ENCODE measurements at places on chromosomes 3 and 15.

- DNase-seq, result no peak
Observed at GRCh38 chr15:100889385-100890050, 9.9 kb downstream of the ALDH1A3 start.

DNA sequence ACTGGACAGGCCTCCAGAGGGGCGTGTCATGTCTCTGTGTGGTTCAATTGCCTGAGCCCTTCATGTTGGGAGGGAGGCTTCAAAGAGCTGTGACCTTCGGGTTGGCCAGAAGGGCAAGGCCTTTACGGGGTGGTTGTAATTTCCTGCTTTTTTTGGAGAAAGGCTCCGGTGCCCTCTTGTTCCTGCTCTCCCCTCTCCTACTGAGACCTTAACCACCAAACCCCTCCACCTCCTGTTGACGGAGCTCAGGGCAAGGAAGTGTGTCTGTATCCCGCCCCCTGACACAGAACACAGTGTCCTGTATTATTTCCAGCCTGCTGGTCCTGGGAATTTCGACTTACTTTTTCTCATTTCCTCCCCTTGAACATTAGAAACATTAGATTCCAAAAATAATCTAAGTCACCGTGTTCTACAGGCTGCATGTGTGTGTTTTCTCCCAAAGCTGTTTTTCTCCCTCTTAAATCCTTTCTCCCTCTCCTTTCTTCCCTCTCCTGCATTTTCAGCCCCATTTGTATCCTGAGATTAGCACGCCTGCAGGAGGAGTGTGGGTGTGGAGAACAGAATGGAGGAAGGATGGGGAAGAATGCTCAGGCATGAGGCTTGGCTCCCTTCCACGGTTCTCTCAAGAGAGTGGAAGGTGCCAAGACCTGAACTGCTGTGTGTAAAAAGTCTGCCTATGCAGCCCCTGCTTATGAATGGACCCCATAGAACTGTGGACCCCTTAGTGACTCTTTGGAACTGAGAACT lies 285.4 kb upstream of the ROPN1 start:
- DNase-seq, result no peak

GRCh38 chr3:97910931-97911351 lies 61.3 kb downstream of the RIOX2 start:
- DNase-seq, result no peak

DNA sequence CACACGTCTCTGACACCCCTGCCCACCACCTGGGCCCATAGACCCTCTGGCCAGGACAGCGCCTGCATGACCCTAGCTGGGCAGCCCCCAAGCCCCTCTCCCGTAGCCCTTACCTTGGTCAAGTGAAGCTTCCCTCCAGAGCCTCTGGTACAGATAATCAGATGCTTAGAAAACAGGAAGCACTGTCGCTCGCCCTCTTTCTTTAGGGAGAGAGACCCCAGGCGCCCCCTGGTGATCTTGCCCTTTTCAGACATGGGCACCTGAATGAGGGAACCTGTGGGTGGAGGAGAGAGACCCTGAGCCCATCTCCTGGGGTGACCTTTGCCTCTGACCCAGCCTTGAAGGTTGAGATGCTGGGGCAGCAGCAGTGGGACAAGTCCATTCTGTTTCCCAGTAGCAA lies 65.4 kb downstream of the RASGRF1 start:
- DNase-seq, result no peak

DNA sequence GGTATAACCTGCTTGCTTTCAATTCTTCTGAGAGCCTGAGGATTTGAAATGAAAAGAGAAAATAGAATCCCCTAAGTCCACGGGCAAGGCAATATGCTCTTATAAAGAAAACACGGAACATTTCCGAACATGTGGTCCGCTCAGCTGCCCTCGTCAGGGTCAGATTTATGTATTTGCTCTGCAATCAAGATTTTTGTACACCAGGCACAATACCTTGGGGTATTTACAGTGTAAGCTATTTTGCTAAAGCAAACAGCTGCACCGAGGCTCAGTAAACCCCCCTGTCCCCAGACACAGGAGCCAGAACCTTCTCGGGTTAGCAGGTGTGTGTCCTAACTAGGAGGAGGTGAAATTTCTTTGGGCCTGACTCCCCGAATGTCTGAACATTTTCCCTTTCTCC lies 155.8 kb upstream of the LRIG1 start:
- no peak for DNase-seq

- DNase-seq, result no peak
Observed at GRCh38 chr15:90501898-90502297, 27.8 kb upstream of the CRTC3 start.

DNA sequence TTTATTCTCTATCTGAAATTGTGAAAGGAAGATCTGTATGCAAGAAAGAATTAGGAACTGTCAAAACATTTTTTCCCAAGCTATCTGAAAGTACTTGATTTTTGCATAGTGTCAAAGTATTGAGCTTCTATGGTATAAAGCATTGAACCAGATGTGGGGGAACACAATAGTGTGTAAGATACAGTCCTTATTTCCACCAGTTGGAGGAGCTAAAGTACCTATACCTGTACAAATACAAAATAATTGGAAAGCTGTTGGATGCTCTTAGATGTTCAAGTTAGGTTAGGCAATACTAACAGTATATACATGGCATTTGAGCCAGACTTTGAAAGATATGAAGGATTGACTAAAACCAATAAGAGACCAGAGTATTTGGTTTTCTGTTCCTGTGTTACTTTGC lies 148.4 kb downstream of the B3GALNT1 start:
- DNase-seq, result no peak

GRCh38 chr15:35649575-35649974 lies 103.6 kb upstream of the DPH6 start:
- no peak for DNase-seq

DNA sequence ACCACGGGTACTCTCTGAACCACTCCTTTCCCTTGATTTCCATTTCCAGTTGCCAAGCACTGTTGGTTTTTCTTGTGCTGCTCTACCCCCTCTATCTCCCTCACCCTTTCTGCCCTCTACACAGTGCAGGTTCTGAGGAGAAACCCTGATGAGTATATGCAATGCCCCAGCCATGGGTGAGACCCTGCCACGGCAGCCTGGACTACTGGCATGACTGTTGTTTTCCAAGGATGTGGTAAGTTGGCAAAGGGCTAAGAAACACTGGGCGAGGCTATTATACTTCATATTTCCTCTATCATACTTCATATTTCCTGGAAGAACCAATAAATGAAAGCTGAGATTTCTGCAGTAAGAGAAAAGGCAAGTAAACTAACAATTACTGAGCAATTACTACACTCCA lies 27.9 kb downstream of the CHAC1 start:
- no peak for DNase-seq

GRCh38 chr15:31206386-31207181 lies 105.1 kb upstream of the TRPM1 start:
- no peak for DNase-seq

GRCh38 chr3:108835101-108835500 lies 12.5 kb downstream of the TRAT1 start:
- DNase-seq, result no peak

DNA sequence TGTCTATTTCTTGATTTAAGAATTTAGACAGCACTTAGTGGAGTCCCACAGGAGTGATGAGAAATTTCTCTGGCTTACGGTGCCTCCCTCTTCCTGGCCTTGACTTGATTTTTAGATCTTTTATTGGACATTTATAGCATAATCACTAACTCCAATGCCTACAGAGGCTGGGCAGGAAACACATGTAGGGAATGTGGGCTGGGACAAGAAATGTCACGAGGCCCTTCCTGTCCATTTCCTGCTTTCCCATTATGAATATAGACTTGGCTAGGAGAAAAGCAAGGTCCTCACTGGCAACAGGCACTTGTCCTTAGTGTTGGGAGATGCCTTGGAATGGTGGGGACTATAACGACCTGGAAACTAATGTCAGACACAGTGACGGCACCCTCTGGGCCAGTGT lies 100.3 kb downstream of the MYLK start:
- DNase-seq, result no peak

GRCh38 chr3:128367761-128368160 lies 98.9 kb downstream of the DNAJB8 start:
- DNase-seq, result no peak

DNA sequence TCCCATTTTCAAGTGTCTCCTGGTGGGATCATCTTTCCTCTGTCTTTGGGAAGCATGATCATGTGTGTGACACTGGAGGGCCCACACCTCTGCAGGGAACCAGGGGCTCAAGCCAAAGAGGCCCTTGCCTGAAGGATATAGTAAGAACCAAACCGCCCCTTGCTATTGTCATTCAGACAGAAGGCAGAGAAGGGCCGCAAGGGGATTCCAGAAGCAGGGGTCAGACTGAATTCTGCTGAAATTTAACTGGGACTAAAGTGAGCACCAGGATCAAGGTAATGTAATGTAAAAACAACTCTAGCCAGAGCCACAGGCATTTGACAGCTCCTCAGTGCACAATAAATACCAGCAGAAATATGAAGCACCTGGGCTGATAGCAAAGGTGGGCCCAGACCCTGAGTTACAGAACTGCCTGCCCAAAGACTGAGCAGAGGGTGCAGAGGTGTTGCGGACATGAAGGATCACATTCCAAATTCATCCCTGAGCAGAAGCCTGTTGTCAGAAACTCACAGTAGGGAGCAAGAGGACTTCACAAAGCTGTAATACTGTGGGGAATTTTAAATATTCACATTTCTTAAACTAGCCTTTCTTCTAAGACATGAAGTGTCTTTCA lies 46.0 kb upstream of the RASGRF1 start:
- DNase-seq, result no peak

DNA sequence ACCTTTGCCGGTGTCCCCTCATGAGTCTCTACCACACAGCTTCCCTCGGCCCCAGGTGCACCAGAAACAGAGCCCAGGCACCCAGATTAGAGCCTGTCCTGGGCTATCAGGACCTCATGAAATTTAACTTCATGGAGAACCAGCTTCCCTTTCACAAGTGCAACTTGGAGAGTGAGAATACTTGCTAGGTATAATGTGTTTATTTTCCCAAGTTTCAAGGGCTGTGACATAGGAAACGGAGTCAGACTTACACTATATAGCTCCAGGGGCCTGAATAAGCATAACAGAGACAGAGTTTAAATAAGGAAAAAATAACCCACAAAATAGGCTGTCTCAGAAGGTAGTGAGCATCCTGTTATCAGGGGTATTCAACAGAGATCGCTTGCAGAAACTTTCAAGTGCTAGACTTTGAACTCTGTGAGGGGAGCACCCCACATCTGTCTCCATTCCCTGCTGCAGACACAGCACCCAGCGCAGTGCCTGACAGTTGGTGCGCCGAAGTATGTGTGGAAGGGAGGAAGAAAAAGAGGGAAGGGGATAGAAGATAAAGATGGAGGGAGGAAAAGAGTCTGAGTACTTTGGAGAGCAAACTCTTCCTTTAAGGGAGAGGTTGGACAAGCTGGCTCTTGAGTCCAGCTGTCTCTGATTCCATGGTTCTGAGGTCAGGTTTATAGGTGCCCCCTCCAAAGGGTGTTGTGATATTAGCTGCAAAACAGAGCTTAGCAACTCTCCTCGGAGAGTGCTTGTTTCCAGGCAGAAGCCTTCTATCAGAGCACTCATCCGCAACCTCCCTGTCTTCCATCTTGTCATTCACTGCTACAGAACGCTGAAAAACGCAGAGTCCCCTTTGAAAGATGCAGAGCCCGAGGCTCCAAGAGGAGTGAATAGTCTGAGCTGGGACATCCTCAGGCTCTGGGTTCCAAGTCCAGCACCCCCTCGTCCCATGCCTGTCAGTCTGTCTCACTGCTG lies 84.8 kb downstream of the CPN2 start:
- no peak for DNase-seq

DNA sequence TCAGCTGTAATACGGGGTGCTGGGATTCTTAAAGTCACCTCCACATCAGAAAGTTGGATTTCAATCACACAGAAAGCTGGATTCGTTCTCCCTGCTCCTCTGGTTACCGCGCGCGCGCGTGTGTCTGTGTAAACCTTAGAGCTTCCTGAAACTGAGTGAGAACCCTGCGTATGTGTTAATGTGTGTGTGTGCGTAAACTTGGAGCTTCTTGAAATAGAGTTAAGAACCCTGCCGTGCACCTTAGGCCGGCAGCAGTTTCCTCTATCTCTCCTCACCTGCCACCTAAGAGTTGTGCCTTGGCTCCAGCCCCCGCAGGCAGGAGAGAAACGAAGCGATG lies 531 bp downstream of the LZTFL1 start:
- peak; percentile 1 for DNase-seq

- no peak for DNase-seq
Observed at GRCh38 chr3:187994221-187995042, 159.5 kb upstream of the LPP start.

GRCh38 chr3:39388741-39389248 lies 5.6 kb downstream of the SLC25A38 start:
- no peak for DNase-seq

DNA sequence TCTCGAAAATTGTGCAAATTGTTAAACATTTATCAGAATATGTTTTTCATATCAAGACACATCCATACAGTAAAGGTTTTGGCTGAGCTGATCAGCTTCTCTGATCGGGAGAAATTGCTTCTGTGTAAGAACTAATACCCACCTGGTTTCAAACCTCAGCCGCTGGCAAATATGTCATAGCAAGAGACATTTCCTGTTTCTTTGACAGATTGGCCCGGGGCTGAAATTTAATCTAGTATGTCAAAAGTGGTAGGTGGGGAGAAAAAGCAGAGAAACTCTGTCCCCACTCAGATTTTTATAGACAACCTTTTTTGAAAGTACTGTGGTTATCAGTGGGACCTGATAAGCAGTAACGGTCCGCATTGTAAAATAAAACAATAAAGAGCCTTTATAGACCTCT lies 88.8 kb upstream of the SLC24A5 start:
- no peak for DNase-seq

DNA sequence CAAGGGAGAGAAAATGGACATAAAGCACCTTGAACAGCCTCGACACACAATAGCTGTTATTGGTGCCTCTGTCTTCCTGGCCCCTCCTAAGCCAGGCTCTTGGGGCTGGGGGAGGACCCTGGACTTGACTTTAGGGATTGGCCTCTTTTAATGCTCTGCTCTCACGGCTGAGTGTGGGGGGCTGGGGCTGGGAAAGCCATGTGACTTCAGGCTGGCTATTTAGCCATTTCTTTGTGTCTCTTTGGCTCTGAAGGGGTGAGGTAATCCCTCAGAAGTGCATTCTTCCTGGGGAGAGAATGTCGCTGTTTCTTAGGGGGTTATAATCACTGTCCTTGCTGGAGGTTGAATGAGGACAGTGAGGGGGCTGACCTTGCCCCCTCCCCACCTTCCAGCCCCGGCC lies 26.2 kb downstream of the MAGEF1 start:
- no peak for DNase-seq

DNA sequence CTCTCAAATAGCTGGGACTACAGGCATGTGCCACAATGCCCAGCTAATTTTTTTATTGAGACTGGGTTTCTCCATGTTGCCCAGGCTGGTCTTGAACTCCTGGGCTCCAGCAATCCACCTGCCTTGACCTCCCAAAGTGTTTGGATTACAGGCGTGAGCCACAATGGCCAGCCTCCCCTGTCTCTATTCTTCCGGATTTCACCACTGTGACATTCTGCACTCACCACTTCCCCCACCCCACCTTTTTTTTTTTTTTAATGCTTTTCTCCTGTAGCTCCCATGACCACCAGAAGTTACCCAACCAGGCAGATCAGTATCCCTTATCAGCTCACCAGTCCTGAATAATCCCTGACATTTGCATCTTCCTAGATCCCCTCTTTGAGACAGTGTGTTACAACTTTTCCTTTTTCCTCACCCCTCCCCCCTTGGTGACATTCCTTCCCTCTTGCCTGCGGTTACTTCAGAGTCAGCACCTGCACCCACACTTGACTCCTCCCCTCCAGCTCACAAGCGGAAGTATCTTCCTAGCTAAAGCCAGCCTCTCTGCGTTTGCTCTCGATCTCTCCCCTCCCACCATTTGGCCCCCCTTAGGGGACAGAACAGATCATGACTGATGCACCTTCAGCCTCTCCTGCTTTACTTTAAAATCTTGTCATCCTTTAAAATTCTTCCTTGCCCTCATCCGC lies 13.5 kb upstream of the ZNF592 start:
- DNase-seq, result no peak

- no peak for DNase-seq
Observed at GRCh38 chr3:13047296-13048165, 25.7 kb downstream of the IQSEC1 start.

All from neural crest cell (in vitro differentiated cells).